PC-3 (cell line): ENCODE measurements at places on chromosomes 7 and 10.

DNA sequence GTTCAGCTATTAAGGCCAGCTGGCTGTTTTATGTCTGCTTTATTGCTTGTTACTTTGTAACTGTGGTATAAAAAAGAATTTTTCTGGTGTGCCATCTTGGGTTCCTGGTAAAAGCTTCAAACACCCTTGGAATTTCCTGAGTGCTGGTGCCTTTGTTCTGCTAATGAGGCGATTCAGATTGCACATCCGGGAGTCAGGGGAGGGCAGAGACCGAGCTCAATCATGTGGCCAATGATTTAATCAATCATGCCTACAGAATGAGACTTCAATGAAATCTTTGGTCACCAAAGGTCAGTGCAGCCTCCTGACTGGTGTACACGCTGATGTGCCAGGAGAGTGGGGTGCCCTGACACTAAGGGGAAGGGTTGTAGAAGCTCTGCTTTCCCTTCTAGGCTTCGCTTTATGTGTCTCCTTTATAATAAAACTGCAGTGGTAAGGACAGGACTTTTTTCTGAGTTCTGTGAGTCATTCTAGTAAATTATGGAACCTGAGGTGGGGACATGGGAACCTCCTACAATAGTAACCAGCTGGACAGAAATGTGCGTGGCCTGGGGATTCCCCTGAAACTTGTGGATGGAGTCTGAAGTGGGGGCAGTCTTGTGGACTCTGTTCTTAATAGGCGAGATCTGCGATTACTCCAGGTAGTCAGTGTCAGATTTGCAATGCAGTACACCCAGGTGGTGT lies 69.4 kb upstream of the OGDHL start:
- DNase-seq = no peak

DNA sequence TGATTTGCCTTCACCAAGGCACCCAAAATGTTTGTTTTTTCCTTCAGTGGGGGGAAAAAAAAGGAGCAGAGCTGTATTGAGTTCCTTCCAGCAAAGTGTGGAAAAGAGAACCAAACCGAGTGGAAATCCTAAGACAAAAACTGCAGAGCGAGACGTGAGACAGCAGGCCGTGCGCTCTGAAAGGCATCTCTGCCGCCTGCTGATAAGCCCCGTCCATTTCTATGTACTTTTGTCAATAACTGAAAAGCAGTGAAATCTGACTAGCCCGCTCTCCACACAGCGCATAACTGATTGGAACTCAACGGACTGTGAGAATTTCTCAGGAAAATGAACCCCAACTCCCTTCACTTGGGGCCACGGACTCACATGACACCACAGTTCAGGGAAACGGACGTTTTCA lies 83.2 kb downstream of the COBL start:
- no peak for DNase-seq

GRCh38 chr7:106693677-106694353 lies 32.9 kb upstream of the CCDC71L start:
- peak; percentile 18 for DNase-seq

GRCh38 chr7:106417273-106417902 lies 132.6 kb upstream of the NAMPT start:
- DNase-seq = peak; percentile 72

DNA sequence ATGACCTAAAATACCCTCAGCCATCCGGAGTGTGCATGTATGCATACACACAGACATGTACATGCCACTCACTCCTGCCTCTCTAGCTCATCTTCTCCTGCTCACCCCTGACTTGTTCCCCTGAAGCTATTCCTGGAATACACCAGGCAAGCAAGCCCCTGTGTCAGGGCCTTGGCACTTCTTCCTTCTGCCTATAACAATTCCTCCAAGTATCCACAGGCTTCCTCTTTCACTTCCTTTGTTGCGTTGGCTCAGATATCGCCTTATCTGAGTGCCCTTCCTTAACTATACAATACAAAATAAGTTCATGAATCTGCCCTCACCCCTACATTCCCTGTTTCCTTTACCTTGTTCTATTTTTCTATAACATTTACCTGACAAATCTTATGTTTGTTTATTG lies 88.8 kb downstream of the NOD1 start:
- no peak for DNase-seq

DNA sequence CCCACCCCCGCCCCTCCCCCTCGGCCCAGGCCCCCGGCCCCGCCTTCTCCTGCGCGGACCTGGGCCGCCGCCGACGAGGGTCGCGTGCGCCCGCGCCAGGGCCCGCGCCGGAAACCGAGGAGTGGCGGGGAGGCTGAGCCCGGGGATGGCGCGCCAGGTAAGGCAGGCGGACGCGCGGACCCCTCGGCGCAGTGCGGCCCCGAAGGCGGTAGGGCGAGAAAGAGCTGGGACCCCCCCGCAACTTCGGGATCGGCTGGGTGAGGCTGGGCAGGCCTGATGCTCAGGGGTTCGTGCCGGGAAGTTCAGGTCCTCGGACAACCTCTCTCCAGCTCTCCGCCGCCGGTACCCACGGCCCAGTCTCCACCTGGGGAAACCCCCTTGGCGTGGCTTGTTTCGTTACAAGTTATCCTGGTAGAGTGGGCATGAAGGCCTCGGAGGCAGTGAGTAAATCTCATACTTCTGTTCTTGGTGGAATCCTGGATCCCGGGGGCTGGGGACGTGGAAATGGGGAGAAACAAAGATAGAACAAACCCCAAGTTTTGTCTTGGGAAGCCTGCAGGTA lies 58.4 kb downstream of the ZNF467 start:
- DNase-seq = peak; percentile 5

GRCh38 chr7:118793582-118793981 lies 569.1 kb downstream of the ANKRD7 start:
- no peak for DNase-seq

DNA sequence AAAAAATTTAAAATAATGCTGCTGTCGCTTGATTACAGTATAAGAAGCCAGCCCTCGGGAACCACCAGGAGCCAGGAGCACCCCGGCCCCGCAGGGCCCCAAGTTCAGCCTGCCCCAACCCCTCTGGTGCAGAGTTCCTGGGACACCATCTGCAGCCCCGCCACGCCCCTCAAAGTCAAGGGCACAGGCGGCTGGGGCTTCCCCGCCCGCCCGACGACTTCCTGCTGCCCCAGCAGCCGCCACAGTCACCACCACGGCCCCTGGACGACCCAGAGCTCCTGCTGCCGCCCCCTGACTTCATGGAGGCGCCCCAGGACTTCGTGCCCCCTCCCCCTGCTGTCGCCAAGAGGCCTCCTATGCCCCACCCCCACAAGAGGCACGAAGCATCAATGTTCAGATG lies 103.6 kb upstream of the PDSS1 start:
- DNase-seq = no peak

GRCh38 chr7:82110146-82110840 lies 333.3 kb downstream of the CACNA2D1 start:
- DNase-seq = no peak

GRCh38 chr7:95544171-95544570 lies 52.1 kb downstream of the PDK4 start:
- DNase-seq = no peak

DNA sequence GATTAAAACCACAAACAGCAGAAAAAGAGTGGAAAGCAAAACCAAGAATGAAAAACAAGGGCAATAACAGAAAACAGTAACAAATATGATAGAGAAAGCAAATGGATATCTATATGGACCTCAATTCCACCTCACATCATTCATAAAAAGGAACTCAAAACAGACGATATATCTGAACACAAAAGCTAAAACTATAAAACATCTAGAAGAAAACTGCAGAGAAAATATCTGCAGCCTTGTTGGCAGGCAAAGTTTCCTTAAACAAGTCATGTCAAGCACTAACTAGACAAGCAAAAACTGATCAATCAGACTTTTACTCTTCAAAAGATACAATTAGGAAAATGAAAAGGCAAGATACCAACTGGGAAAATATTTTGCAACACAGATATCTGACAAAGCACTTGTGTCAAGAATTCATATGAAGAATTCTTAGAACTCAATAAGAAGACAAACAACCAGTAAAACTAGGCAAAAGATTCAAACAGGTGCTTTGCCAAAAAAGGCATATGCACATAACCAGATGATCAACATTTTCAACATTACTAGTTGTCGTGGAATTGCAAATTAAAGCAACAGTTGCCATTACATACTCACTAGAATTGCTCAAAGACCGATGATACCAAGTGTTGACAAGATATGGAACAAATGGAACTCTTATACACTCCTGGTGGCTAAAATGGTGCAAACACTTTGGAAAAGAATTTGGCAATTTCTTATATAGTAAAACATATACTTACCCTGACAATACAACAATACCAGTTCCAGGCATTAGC lies 25.9 kb upstream of the ZMIZ1 start:
- peak; percentile 42 for DNase-seq

DNA sequence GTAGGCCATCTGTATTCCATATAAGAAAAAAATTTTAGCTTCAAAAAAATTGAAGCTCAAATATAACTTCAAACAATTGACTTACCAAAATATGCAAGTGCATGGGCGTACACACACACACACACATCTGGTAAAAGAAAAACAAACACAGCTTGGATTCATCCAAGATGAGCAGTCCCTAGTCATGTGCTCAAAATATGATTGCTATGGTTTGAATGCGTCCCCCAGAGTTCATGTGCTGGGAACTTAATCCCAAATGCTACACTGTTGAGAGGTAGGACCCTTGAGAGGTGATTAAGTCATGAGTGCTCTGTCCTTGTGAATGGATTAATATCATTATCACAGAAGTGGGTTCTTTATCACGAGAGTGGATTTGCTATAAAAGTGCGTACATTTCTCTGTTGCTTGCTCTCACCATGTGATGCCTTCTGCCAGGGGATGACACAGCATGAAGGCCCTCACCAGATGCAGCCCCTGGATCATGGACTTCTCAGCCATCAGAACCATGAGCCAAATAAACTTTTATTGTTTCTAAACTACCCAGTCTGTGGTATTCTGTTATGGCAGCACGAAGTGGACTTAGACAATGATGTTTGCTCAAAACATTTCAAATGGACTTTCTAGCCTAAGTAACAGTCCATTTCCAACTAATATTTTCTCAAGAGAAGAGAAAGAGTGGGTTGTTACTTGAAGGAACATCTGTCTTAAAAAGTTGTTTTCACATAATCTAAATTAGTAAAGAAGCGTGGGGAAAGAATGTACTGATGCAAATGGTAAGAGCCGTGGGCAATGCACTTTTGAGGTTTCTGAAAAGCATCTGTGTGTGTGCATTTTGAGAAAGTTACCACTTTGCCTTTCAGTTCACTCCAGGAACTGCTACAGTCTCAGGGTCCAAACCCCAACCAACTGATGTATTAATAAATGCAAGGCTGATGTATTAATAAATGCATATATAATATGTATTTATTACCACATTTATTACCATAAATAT lies 15.1 kb upstream of the SVIL start:
- DNase-seq = no peak

DNA sequence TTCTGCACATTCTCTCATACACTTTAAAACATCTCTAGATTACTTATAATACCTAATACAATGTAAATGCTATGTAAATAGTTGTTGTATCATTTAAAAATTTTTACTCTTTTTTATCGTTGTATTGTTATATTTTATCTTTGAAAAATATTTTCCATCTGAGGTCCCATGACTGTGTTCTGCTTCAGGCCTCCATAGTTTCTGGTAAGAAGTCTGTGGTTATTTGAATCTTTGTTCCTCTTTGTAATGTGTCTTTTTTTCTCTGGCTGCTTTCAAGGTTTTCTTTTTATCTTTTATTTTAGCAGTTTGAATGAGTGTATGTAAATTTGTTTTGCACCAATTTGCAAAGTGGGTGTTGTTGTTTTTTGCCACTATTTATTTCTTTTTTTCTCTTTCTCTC lies 263.1 kb downstream of the RPS24 start:
- DNase-seq = no peak

- DNase-seq = peak; percentile 24
Observed at GRCh38 chr7:4724648-4725013, 42.5 kb downstream of the FOXK1 start.

GRCh38 chr7:31828520-31828919 lies 141.5 kb downstream of the PPP1R17 start:
- DNase-seq = no peak
